ENCODE measurements at places on chromosomes 5 and 9.

GRCh38 chr9:91825866-91826265, 124.2 kb downstream of the ROR2 start:
- DNase-seq: no peak

- DNase-seq: peak; percentile 24
Observed at GRCh38 chr9:109969011-109969410, 189.0 kb downstream of the PALM2AKAP2 start.

DNA sequence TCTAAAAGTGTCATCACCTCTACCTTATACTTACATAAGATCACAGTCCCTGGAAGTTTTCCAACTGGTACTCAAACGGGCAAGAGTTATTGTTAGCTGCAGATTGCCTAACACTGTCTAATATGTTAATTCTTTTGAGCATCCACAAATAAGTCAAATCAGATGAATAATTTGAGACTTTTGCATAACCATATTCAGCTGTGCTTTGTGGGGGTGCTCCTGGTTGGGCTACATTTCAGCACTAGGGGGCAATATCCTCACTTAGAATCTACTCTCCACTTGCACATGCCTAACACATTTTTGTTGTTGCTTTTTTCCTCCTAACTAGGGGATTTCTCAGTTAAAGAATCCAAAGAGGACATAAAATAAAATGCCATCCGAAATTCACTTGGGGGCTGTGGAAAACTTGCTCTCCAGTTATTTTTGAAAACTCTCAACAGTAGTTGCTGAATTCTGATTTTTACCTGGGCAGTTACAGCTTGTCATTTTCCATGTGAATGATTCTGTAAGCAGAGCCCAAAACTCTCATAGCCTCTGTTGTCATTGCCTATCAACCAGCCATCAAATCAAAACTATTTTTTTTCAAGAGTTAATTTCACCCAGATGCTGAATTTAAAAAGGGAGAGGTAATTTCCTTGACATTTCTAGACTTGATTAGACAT, 71.5 kb downstream of the TRIM36 start:
- peak; percentile 70 for DNase-seq

DNA sequence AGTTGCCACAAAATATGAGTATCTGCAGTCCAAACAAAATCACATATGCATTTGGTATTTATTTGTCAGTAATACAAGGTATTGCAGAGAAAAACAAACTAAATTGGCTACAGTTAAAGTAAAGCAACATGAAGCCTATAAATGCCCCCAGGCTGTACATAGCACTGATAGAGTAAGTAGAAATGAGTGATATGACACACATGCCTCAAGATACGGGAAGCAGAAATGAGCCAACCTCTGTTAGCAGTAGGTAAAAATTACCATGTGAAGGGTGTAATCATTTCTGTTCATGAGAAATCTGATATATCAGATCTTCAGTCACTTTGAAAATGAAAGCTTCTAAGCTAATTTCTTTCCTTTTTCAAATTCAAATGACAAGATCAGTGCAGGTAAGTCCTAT, 131.1 kb downstream of the CHSY3 start:
- no peak for DNase-seq

All from AG20443 (cell line).